ENCODE measurements at places on chromosomes 4 and X. TPM values are rescaled to one million over a fixed set of nuclear protein-coding genes. Genes with fewer than 3 reads are reported as not detected.

STATH gene
- not detected for total RNA-seq

LPAR4 gene
- total RNA-seq: not detected

F9 gene
- total RNA-seq: not detected

KLHL4 gene
- 7.4 TPM for total RNA-seq

SSX2B gene
- total RNA-seq: not detected

PNCK gene
- total RNA-seq: not detected

REELD1 gene
- 0.80 TPM for total RNA-seq

COL4A5 gene
- 6.6 TPM for total RNA-seq

SPATA4 gene
- not detected for total RNA-seq

CT45A3 gene
- not detected for total RNA-seq

WNK3 gene
- total RNA-seq: 0.83 TPM

FUNDC2 gene
- total RNA-seq: 36.3 TPM

- H3K27ac ChIP-seq: no peak overlapping the region
- H3K36me3 ChIP-seq: no peaks in the 10 kb centered on the region
- no peak for DNase-seq
Observed at GRCh38 chr4:145899886-145900460, 38.6 kb downstream of the ZNF827 start.

DNA sequence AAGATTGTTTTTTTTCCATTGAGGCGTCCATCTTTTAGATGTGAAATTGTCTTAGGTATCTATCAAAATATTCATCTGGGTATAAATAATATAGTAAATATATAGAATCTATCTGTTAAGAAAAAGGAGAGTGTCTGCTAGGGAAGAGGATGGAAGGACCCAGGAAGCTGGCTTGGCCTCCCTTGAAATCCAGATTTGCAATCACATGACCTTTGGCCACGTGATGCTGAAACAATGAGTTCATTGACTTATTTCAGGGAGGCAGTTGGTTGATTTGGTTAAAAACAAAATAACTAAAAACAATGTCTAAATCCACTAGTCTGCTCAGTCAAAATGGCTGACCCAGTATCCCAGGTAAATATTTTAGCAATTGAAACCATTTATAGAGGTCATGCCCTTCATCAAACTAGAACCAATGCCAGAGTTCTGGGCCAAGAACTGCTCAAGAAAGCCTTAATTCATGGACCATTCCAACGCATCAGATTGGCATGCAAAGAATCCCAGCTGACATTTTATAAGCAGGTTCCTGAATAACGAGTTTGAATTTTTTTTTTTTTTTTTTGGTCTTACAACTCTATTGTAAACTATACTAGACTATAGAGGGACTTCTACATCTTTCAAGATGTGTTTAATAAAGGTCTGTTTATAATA is 172.7 kb downstream of the MID1 start:
- peaks cover 8% of the 10 kb centered on the region for H3K36me3 ChIP-seq
- no peaks in the 10 kb centered on the region for H3K4me1 ChIP-seq
- no peaks in the 10 kb centered on the region for H3K27me3 ChIP-seq
- H3K4me3 ChIP-seq: no peak overlapping the region

- peak overlapping the region; percentile 61 for H3K4me3 ChIP-seq
- peaks cover 46% of the 10 kb centered on the region for H3K4me1 ChIP-seq
- H3K27me3 ChIP-seq: no peaks in the 10 kb centered on the region
Observed at GRCh38 chr4:8199594-8200301, 658 bp downstream of the SH3TC1 start.

GRCh38 chrX:56783450-56783831 is 54.4 kb downstream of the NBDY start:
- H3K4me3 ChIP-seq: peak overlapping the region; percentile 41
- no peaks in the 10 kb centered on the region for H3K4me1 ChIP-seq
- no peaks in the 10 kb centered on the region for H3K36me3 ChIP-seq
- H3K27ac ChIP-seq: no peak overlapping the region
- H3K27me3 ChIP-seq: no peaks in the 10 kb centered on the region
- peak; percentile 92 for DNase-seq

DNA sequence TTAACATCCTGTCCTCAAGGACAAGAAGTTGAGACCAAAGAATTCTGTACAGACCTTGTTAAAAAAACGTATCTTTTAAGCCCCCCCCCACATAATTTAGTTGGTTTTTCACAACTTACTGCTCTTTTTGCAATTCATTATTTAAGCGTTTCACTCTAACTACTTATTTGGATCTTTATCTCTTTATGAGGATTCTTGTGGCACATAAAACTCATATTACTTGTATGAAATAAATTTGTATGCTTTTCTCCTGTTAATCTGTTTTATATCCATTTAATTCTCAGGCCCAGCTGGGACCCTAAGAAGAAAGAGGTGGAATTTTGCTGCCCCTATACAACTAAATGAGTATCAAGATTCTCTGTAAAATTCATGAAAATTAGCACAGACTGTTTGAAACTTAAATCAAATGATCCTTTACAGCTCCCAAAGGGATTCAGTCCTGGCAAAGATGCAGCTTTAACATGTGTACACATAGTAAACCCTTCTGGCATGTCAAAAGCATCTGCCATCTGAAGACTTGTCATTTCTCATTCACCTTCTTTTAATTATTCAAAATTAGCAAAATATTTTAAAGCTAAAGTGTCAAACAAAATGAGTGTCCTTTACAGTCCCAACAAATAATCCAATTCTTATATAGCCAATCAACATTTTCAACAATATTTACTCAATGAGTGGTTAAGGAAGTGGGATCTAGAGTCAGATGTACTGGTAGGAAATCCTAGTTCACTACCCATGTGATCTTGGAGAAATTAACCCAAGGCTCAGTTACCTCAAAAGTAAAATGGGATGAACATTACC is 17.7 kb downstream of the ARAP2 start:
- DNase-seq: no peak
- no peak overlapping the region for H3K4me3 ChIP-seq
- H3K4me1 ChIP-seq: no peaks in the 10 kb centered on the region

- no peak overlapping the region for H3K27ac ChIP-seq
- H3K27me3 ChIP-seq: peaks cover 14% of the 10 kb centered on the region
- no peaks in the 10 kb centered on the region for H3K4me1 ChIP-seq
Observed at GRCh38 chr4:1763550-1764080, 29.5 kb upstream of the FGFR3 start.

GRCh38 chr4:91089178-91089577 is 962.0 kb downstream of the CCSER1 start:
- DNase-seq: no peak
- H3K36me3 ChIP-seq: no peaks in the 10 kb centered on the region
- no peaks in the 10 kb centered on the region for H3K27me3 ChIP-seq
- no peak overlapping the region for H3K27ac ChIP-seq
- no peak overlapping the region for H3K4me3 ChIP-seq
- H3K4me1 ChIP-seq: no peaks in the 10 kb centered on the region

- DNase-seq: no peak
- H3K4me1 ChIP-seq: no peaks in the 10 kb centered on the region
- H3K27ac ChIP-seq: no peak overlapping the region
- no peaks in the 10 kb centered on the region for H3K27me3 ChIP-seq
- H3K4me3 ChIP-seq: no peak overlapping the region
Observed at GRCh38 chr4:10593130-10593529, 91.4 kb downstream of the CLNK start.

DNA sequence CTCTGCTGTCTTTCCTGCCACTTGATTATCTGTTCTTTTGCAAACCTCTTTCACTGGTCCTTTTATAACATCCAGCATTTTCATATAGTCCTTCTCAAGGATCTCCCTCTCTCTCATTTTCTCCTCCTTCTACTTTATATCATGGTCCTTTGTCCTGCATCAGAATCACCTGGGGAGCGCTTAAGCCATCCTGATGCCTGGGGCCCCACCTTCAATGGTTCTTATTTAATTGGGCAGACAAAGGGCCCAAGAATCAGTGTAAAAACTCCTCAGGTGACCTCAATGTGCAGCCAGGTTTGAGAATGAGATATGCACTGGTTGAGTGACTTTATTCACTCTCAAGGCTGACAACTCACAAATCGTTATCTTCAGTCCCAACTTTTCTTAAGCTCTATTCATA is 283.9 kb downstream of the UNC5C start:
- no peaks in the 10 kb centered on the region for H3K36me3 ChIP-seq
- H3K4me3 ChIP-seq: no peak overlapping the region
- no peaks in the 10 kb centered on the region for H3K4me1 ChIP-seq
- no peak for DNase-seq
- H3K27ac ChIP-seq: no peak overlapping the region
- no peaks in the 10 kb centered on the region for H3K27me3 ChIP-seq

- DNase-seq: no peak
- no peak overlapping the region for H3K27ac ChIP-seq
- H3K36me3 ChIP-seq: no peaks in the 10 kb centered on the region
- no peak overlapping the region for H3K4me3 ChIP-seq
- H3K4me1 ChIP-seq: no peaks in the 10 kb centered on the region
Observed at GRCh38 chrX:14777525-14777924, 95.3 kb downstream of the FANCB start.

DNA sequence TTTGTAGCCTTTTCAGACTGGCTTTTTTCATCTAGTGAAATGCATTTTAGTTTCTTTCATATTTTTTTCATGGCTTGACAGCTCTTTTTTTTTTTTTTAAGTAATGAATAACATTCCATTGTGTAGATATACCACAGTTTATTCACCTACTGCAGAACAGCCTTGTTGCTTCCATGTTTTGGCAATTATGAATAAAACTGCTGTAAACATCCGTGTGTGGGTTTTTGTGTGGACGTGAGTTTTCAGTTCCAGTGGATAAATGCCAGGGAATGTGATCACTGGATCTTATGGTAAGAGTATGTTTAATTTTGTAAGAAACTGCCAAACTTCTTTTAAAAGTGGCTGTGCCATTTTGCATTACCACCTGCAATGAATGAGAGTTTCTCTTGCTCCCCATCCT is 160.8 kb downstream of the SOWAHB start:
- DNase-seq: no peak
- no peaks in the 10 kb centered on the region for H3K36me3 ChIP-seq
- H3K27me3 ChIP-seq: no peaks in the 10 kb centered on the region
- no peaks in the 10 kb centered on the region for H3K4me1 ChIP-seq
- no peak overlapping the region for H3K27ac ChIP-seq

- no peaks in the 10 kb centered on the region for H3K4me1 ChIP-seq
- no peaks in the 10 kb centered on the region for H3K27me3 ChIP-seq
- no peak overlapping the region for H3K4me3 ChIP-seq
- DNase-seq: no peak
- no peaks in the 10 kb centered on the region for H3K36me3 ChIP-seq
Observed at GRCh38 chr4:122450847-122451246, 5.7 kb downstream of the IL2 start.

- H3K36me3 ChIP-seq: no peaks in the 10 kb centered on the region
- no peak for DNase-seq
- H3K27ac ChIP-seq: no peak overlapping the region
- no peaks in the 10 kb centered on the region for H3K27me3 ChIP-seq
- H3K4me1 ChIP-seq: no peaks in the 10 kb centered on the region
Observed at GRCh38 chr4:56052481-56052880, 103.7 kb downstream of the CEP135 start.

DNA sequence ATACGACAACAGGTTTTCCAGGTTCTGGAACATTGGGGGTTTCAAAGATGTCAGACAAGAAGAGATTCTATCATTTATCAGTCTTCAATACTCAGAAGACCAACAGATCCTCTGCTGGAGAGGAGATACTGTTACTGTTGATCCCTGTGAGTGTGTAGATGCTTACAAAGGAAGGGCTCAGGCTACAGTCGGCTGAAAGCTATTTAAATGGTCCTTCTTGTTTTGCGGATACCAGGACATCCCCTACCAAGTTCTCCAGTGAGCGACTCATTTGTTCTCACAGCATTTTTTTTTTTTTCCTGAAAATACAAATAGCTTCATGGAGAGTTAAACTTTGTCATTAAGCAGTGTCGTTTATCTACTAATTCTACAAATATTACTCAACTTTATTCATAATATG is 201.6 kb downstream of the CAMK2D start:
- no peaks in the 10 kb centered on the region for H3K27me3 ChIP-seq
- H3K36me3 ChIP-seq: no peaks in the 10 kb centered on the region

GRCh38 chr4:114267976-114268375 is 288.5 kb upstream of the ARSJ start:
- no peak overlapping the region for H3K27ac ChIP-seq
- no peaks in the 10 kb centered on the region for H3K4me1 ChIP-seq
- no peaks in the 10 kb centered on the region for H3K36me3 ChIP-seq
- no peak overlapping the region for H3K4me3 ChIP-seq
- H3K27me3 ChIP-seq: no peaks in the 10 kb centered on the region
- no peak for DNase-seq

GRCh38 chr4:46844325-46844917 is 64.6 kb downstream of the COX7B2 start:
- DNase-seq: peak; percentile 68
- no peaks in the 10 kb centered on the region for H3K27me3 ChIP-seq

DNA sequence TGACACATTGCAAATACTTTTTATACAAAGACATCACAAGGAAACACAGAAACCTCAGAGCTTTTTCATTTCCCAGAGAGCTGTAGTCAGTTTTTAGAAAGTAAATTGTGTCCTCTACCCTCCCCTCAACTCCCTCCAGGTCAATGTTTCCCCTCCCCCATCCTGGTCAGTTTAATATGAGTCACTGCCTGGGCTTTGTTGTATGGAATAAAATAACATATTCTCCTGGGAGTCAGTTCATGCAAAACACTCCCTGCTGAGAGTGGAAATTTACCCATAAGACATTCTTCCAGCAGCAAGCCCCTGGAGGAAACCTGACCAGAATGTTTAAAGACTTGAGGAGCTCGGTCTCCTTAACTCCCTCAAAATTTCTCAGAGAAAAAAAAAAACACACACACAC is 270.1 kb upstream of the LDB2 start:
- H3K36me3 ChIP-seq: no peaks in the 10 kb centered on the region
- DNase-seq: no peak
- no peak overlapping the region for H3K27ac ChIP-seq
- H3K4me1 ChIP-seq: no peaks in the 10 kb centered on the region
- no peaks in the 10 kb centered on the region for H3K27me3 ChIP-seq

- H3K4me3 ChIP-seq: no peak overlapping the region
- no peaks in the 10 kb centered on the region for H3K4me1 ChIP-seq
- no peaks in the 10 kb centered on the region for H3K27me3 ChIP-seq
- no peak for DNase-seq
- H3K36me3 ChIP-seq: no peaks in the 10 kb centered on the region
Observed at GRCh38 chr4:72591547-72592454, 22.8 kb upstream of the ADAMTS3 start.

GRCh38 chrX:6131287-6131686 is 97.4 kb downstream of the NLGN4X start:
- no peaks in the 10 kb centered on the region for H3K4me1 ChIP-seq
- DNase-seq: no peak
- no peaks in the 10 kb centered on the region for H3K27me3 ChIP-seq
- no peaks in the 10 kb centered on the region for H3K36me3 ChIP-seq

- H3K4me3 ChIP-seq: peak within 1 kb of the TSS; percentile 60
- DNase-seq: no peak
- peak within 1 kb of the TSS; percentile 90 for H3K27ac ChIP-seq
Observed at GRCh38 chr4:95548738-95549245, at the start of gene UNC5C. UNC5C (minus strand) TSS chr4:95548973.

DNA sequence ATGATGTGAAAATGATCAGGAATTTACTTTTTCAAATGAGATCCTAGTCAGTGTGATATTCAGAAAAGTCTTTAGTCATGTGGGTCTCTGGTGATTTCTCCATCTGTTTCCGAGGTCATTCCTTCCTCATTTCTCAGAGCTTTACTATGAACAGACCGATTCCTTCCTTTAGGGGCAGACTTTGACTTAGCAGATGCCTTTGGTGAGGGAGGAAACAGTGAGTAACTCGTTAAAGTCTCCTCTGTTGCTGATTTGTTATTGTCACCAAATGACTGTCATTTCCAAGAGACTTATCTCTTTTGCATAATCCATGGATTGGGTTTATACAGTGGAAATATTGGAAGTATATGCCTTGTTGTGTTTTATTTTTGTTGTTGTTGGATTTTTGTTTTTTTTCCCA is 76.2 kb upstream of the CD99 start:
- no peak for DNase-seq
- H3K27me3 ChIP-seq: no peaks in the 10 kb centered on the region
- H3K36me3 ChIP-seq: no peaks in the 10 kb centered on the region
- H3K4me3 ChIP-seq: no peak overlapping the region
- H3K4me1 ChIP-seq: peaks cover 12% of the 10 kb centered on the region

All from Peyer's patch (tissue), 4 donors.